ENCODE measurements at places on chromosomes 3 and 15. TPM values are rescaled to one million over a fixed set of nuclear protein-coding genes. Genes with fewer than 3 reads are reported as not detected.

Gene MCTP2
- 2.2 TPM for total RNA-seq

Gene FETUB
- not detected for total RNA-seq

Gene C2CD4A
- not detected for total RNA-seq

Gene LRRC49
- 10.3 TPM for total RNA-seq

Gene CD276
- 81.2 TPM for total RNA-seq

Gene C3orf22
- not detected for total RNA-seq

Gene CX3CR1
- total RNA-seq = not detected

Gene LARP6
- total RNA-seq = 46.7 TPM

Gene GNAT1
- not detected for total RNA-seq

Gene TRAIP
- total RNA-seq = 3.5 TPM

Gene B3GALNT1
- total RNA-seq = 17.7 TPM

Gene FBLN2
- 30.2 TPM for total RNA-seq

Gene OXTR
- total RNA-seq = 310 TPM

Gene BSN
- total RNA-seq = under 0.01 TPM

Gene MTHFS
- 9.7 TPM for total RNA-seq

Gene EFHB
- under 0.01 TPM for total RNA-seq

Gene UPK1B
- 0.32 TPM for total RNA-seq

Gene GPR171
- not detected for total RNA-seq

Gene SATB1
- 13.5 TPM for total RNA-seq

Gene SGO1
- 7.8 TPM for total RNA-seq

Gene GRK7
- not detected for total RNA-seq

Gene GADL1
- total RNA-seq = not detected

Gene A4GNT
- not detected for total RNA-seq

Gene WDR49
- 0.32 TPM for total RNA-seq

Gene PAQR5
- total RNA-seq = 0.97 TPM

Gene GABRR3
- total RNA-seq = not detected

Gene GOLGA6L7
- not detected for total RNA-seq

Gene STRIT1
- not detected for total RNA-seq

Gene COPB2
- total RNA-seq = 314 TPM

Gene KAT2B
- 9.7 TPM for total RNA-seq

Gene SH2D7
- not detected for total RNA-seq

Gene KNG1
- total RNA-seq = not detected

Gene DPPA2
- total RNA-seq = not detected

Gene CPB1
- not detected for total RNA-seq

Gene CD86
- total RNA-seq = not detected

Gene GATA2
- total RNA-seq = 26.7 TPM

Gene LRRC31
- total RNA-seq = not detected

Gene SLC15A2
- total RNA-seq = under 0.01 TPM

Gene PEX5L
- under 0.01 TPM for total RNA-seq

Gene ITGA11
- 159 TPM for total RNA-seq

Gene CLDN18
- total RNA-seq = not detected

Gene ST3GAL6
- total RNA-seq = 5.2 TPM

Gene ABI3BP
- total RNA-seq = 4.2 TPM

Gene LAMB2
- total RNA-seq = 378 TPM

Gene FAM174B
- total RNA-seq = 0.97 TPM

Gene PARP16
- total RNA-seq = 3.0 TPM

Measured in fibroblast of villous mesenchyme (primary cell).